ENCODE measurements at places on chromosomes 2 and 18. TPM values are rescaled to one million over a fixed set of nuclear protein-coding genes. Genes with fewer than 3 reads are reported as not detected.

Gene ESCO1
- 34.4 TPM for total RNA-seq

Gene LIPG
- total RNA-seq = 25.7 TPM

Gene CCDC85A
- 34.4 TPM for total RNA-seq

Gene PLGLB2
- total RNA-seq = 5.9 TPM

Gene INPP5D
- total RNA-seq = 8.5 TPM

Gene NYAP2
- 21.9 TPM for total RNA-seq

Gene UCN
- total RNA-seq = not detected

Gene KCNF1
- 21.6 TPM for total RNA-seq

Gene IL36RN
- total RNA-seq = not detected

Gene C2orf69
- total RNA-seq = 28.5 TPM

Gene EGR4
- not detected for total RNA-seq

Gene C2orf15
- 1.6 TPM for total RNA-seq

Gene MAB21L4
- total RNA-seq = not detected

Gene CCDC74B
- 5.6 TPM for total RNA-seq

Gene ANKRD53
- total RNA-seq = 1.9 TPM

Gene IL18R1
- 0.63 TPM for total RNA-seq

Gene FAHD2B
- total RNA-seq = 13.1 TPM

Gene C2orf66
- total RNA-seq = 1.3 TPM

Gene PTPN18
- 41.9 TPM for total RNA-seq

Gene LRP2
- 1.3 TPM for total RNA-seq

Gene CXCR2
- not detected for total RNA-seq

Gene PTCD3
- total RNA-seq = 178 TPM

Gene SERPINB13
- total RNA-seq = not detected

Gene RGPD3
- total RNA-seq = 1.3 TPM

Gene BOLL
- total RNA-seq = not detected

Gene MYO3B
- 0.94 TPM for total RNA-seq

Gene MAP2
- 1,096 TPM for total RNA-seq

Gene RSAD2
- 5.9 TPM for total RNA-seq

Gene RESP18
- not detected for total RNA-seq

Gene LOXHD1
- 0.31 TPM for total RNA-seq

Gene ACADL
- total RNA-seq = 11.0 TPM

Gene CXCR1
- total RNA-seq = 0.31 TPM

Gene SGO2
- 9.1 TPM for total RNA-seq

Gene VWC2L
- 7.8 TPM for total RNA-seq

Gene LAMA3
- 6.6 TPM for total RNA-seq

Gene CAPN14
- 4.1 TPM for total RNA-seq

Gene TEKT4
- not detected for total RNA-seq

Gene CHRND
- not detected for total RNA-seq

Gene ILKAP
- total RNA-seq = 68.9 TPM
